ENCODE measurements at places on chromosomes 5 and 9. TPM values are rescaled to one million over a fixed set of nuclear protein-coding genes. Genes with fewer than 3 reads are reported as not detected.

Gene NME5
- polyA plus RNA-seq, result not detected

DNA sequence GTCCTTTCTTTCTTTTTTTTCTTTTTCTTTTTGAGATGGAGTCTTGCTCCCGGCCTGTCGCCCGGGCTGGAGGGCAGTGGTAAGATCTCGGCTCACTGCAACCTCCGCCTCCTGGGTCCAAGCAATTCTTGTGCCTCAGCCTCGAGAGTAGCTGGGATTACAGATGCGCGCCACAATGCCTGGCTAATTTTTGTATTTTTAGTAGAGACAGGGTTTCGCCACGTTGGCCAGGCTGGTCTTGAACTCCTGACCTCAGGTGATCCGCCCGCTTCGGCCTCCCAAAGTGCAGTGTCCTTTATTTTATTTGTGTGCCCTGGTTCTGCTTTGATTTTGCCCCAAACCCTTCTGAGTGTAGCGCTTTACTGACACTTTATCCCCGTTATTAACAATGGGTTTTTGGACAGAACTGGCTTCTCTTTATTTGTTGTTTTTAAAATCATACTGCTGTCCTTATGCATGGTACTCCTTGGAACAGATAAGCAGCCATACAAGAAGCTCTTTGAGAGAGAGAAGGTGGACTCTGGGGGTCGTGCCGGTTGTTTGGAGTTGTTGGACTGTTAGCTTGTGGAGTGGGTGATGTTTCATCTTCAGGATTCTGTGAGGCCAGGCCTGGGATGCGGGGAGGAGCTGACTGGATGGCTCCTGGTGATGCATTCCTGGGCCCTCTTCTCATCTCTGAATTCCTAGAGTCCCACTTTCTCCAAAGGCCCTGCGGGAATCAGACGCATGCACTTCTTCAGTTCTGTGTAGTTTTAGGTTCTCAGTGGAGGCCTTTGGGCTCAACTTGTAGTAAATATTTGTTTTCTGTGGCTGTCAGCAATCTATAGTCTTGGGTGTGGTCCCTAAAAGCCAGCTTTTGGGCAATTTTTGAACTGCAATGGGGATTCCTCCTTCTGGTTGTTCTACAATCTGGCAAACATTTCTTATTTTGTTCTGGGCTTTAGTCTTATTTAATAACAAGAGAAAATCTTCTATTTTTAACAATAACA lies 47.8 kb downstream of the PTTG1 start:
- DNase-seq, result no peak
- H3K27me3 ChIP-seq, result no peaks in the 10 kb centered on the region
- H3K4me3 ChIP-seq, result no peak overlapping the region

Gene PCDHA7
- not detected for polyA plus RNA-seq

- no peaks in the 10 kb centered on the region for H3K36me3 ChIP-seq
- no peak for DNase-seq
- no peak overlapping the region for H3K4me3 ChIP-seq
- no peaks in the 10 kb centered on the region for H3K27me3 ChIP-seq
These were observed 290.3 kb downstream of the EBF1 start for GRCh38 chr5:158809310-158809850.

Gene KLF4
- polyA plus RNA-seq, result 37.2 TPM

DNA sequence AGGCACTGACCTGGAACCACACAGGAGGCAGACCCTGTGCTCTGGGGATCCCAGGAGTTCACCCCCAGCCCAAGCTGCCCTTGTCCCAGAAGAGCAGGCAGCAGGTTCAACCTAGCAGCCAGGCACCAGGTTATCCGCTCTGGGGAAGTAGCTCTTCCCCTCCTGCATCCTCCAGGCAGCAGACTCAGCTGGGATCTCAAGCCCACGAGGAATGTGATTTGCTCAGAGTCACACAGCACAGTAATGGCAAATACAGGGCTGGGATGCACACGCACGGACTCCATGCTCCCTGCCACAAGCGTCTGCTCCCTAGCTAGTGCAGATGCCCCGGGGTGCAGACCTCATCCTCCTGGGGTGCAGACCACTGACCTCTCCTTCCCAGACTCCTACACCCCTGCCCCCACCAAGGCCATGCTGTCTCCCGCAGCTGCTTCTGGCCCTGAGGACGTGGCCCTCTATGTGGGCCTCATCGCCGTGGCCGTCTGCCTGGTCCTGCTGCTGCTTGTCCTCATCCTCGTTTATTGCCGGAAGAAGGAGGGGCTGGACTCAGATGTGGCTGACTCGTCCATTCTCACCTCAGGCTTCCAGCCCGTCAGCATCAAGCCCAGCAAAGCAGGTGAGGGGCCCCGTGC lies 25.5 kb downstream of the HK3 start:
- DNase-seq, result no peak
- H3K4me1 ChIP-seq, result peaks cover 6% of the 10 kb centered on the region
- no peak overlapping the region for H3K27ac ChIP-seq

GRCh38 chr9:794386-794785 lies 47.1 kb upstream of the DMRT1 start:
- no peak overlapping the region for H3K27ac ChIP-seq
- H3K27me3 ChIP-seq, result no peaks in the 10 kb centered on the region
- DNase-seq, result no peak
- H3K4me3 ChIP-seq, result no peak overlapping the region

DNA sequence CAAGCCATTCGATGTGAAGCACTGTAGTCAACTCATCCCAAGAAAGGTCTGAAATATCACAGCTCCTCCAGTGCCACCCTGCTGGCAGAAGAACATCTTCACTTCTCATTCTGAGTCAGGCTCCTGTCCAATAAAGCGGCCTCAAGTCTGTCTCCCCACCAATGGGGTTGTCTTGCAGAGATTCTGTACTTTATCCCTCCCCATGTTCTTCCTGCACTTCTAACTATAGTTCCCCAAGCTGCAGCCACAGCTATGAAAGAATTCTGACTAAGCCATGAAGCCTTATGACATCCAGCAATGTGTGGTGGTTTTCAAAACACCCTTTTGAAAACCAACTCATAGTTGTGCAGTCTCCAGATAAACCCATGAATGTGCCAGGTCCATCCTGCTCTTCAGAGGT lies 6.8 kb downstream of the MACROH2A1 start:
- peak overlapping the region; percentile 96 for H3K27ac ChIP-seq
- H3K4me3 ChIP-seq, result peak overlapping the region; percentile 29
- H3K36me3 ChIP-seq, result peaks cover 24% of the 10 kb centered on the region

Gene DMRTA1
- not detected for polyA plus RNA-seq

- H3K27me3 ChIP-seq, result no peaks in the 10 kb centered on the region
- DNase-seq, result no peak
- no peaks in the 10 kb centered on the region for H3K36me3 ChIP-seq
- H3K27ac ChIP-seq, result no peak overlapping the region
These were observed 128.3 kb downstream of the EFNA5 start for GRCh38 chr5:107542428-107542827.

DNA sequence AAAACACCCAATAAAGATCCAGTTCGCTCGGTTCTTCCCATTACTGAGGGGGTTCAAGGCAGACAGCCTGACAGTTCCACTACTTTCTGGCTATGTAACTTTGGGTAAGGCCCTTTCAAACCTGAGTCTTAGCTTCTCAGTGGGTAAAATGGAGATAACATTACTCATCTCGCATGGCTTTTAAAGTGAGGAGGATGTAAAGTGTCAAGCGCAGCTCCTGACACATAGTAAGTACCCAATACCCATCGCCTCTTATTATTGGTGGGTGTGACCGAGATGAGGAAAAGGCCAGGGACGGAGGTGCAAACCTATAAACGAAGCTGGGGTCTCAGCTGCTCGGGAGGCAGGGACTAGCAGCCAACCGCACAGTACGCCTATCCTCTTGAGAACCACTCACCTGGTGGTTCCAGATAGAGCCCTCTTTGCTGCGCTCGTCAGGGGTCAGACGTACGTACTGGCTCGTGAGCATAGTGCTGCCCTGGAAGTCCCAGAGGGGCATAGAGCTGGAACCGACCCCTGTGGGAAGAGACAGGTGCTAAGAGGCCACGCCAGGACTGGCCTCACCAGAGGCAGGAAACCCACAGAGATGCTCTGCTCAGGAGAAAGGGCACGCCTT lies 584 bp downstream of the LMAN2 start:
- peak overlapping the region; percentile 99 for H3K27ac ChIP-seq
- DNase-seq, result no peak
- H3K4me3 ChIP-seq, result peak overlapping the region; percentile 76
- H3K27me3 ChIP-seq, result no peaks in the 10 kb centered on the region
- peaks cover 68% of the 10 kb centered on the region for H3K4me1 ChIP-seq

GRCh38 chr5:169339869-169340268 lies 38.9 kb upstream of the SLIT3 start:
- H3K4me3 ChIP-seq, result no peak overlapping the region
- no peak for DNase-seq
- H3K27me3 ChIP-seq, result no peaks in the 10 kb centered on the region
- H3K4me1 ChIP-seq, result no peaks in the 10 kb centered on the region
- H3K36me3 ChIP-seq, result no peaks in the 10 kb centered on the region
- H3K27ac ChIP-seq, result no peak overlapping the region

GRCh38 chr9:93646640-93647178 lies 70.3 kb downstream of the PHF2 start:
- DNase-seq, result no peak
- no peak overlapping the region for H3K27ac ChIP-seq
- no peak overlapping the region for H3K4me3 ChIP-seq
- H3K27me3 ChIP-seq, result no peaks in the 10 kb centered on the region
- peaks cover 99% of the 10 kb centered on the region for H3K36me3 ChIP-seq

Gene EXOSC3
- polyA plus RNA-seq, result 9.8 TPM

Gene PCDHB7
- not detected for polyA plus RNA-seq

Measured in CD14-positive monocyte (primary cell).